ENCODE measurements at places on chromosomes 16 and 17. TPM values are rescaled to one million over a fixed set of nuclear protein-coding genes. Genes with fewer than 3 reads are reported as not detected.

DNA sequence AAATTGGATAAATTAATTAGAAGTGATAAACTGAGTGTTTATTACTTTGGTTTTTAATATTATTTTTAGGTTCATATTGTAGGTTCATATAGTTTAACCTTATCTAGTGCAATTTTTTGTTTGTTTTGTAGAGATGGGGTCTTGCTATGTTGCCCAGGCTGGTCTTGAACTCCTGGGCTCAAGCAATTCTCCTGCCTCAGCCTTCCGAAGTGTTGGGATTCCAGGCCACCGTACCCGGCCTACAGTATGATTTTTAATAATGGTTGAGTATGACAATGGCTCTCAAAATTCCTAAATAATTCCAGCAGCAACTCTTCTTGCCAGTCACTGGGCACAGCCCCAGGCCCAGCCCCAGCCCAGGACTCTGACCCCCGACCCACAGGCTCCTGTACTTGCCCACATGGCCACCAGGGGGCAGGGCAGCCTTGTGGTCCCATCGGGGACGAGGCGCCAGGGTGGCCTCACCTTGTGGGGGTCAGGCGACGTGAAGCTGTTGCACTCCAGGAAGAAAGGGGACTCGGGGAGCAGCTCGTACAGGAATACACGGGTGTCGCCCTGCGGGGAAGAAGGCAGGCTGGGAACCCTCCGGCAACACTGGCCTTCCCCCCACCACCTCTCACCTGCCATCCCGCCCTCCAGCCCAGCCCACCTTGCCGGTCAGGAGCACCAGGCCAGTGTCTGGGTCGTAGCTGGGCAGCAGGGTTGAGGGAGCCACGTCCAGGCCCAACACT lies 7.9 kb upstream of the PAM16 start:
- H3K27ac ChIP-seq = peak overlapping the region; percentile 74
- peaks cover 4% of the 10 kb centered on the region for H3K4me1 ChIP-seq
- peak; percentile 61 for DNase-seq
- H3K36me3 ChIP-seq = peaks cover 60% of the 10 kb centered on the region
- H3K4me3 ChIP-seq = no peak overlapping the region

GRCh38 chr16:85631802-85632393 lies 18.8 kb downstream of the GSE1 start:
- H3K27me3 ChIP-seq = no peaks in the 10 kb centered on the region
- no peak overlapping the region for H3K4me3 ChIP-seq
- H3K4me1 ChIP-seq = peaks cover 22% of the 10 kb centered on the region
- H3K27ac ChIP-seq = peak overlapping the region; percentile 10
- no peak for DNase-seq

GRCh38 chr17:65684631-65685030 lies 123.2 kb upstream of the AXIN2 start:
- no peak overlapping the region for H3K27ac ChIP-seq
- H3K36me3 ChIP-seq = no peaks in the 10 kb centered on the region
- H3K4me3 ChIP-seq = no peak overlapping the region

DNA sequence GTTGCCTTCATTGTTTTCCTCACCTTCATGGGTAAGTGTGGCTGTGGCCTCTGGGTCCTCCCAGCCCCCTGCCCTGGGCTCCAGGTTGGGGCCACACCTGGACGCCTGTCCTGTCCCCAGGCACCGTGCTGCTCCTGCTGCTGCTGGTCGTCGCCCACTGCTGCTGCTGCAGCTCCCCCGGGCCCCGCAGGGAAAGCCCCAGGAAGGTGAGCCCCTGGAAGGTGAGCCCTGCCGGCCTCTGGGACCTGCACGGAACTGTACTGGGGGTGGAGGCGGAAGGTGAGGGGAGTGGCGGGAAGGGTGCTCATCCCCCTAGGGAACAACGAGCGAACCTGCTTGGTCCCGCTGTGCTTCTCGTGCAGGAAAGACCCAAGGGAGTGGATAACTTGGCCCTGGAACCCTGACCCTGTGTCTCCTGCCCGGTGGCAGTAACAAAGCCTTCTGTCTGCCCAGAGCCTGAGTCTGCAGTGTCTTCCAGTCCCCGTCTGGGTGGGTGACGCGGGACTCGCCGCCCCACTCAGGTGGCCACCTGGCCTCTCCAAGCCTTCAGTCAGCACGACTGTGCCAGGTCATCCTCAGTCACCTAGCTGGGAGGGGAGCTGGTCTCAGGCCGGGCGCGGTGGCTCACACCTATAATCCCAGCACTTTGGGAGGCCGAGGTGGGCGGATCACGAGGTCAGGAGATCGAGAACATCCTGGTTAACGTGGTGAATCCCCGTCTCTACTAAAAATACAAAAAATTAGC lies 831 bp downstream of the SMIM22 start:
- no peak overlapping the region for H3K27ac ChIP-seq
- no peak for DNase-seq
- H3K36me3 ChIP-seq = peaks cover 5% of the 10 kb centered on the region

- H3K4me3 ChIP-seq = no peak overlapping the region
- H3K4me1 ChIP-seq = peaks cover 3% of the 10 kb centered on the region
- H3K27ac ChIP-seq = no peak overlapping the region
- peaks cover 2% of the 10 kb centered on the region for H3K27me3 ChIP-seq
Measured at GRCh38 chr16:57677622-57678369, 9.7 kb downstream of the ADGRG3 start.

DNA sequence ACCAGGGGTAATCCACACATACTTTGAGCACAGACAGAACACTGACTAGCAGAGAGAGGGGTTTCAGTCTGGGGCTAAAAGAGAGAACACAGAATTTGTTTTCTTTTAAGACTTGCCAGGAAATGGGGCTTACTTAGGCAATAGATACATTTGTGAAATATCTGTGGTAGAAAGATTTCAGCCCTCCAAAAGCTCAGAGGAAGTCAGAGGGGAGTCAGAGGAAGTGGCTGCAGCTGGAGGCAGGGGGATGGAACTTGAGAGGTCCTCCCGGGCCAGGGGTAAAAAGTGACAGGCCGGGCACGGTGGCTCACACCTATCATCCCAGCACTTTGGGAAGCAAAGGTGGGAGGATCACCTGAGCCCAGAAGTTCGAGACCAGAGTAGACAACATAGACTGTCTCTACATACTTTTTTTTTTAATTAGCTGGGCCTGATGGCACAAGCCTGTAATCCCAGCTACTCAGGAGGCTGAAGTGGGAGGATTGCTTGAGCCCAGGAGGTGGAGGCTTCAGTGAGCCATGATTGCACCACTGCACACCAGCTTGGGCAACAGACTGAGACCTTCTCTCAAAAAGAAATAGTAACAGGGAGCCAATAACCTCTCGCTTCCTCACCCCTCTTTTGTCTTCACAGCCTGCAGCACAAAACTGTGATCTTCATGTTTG lies 49.9 kb downstream of the NLRC5 start:
- H3K27me3 ChIP-seq = no peaks in the 10 kb centered on the region
- no peaks in the 10 kb centered on the region for H3K36me3 ChIP-seq
- H3K27ac ChIP-seq = peak overlapping the region; percentile 99

GRCh38 chr16:89786474-89787364 lies 29.7 kb downstream of the FANCA start:
- no peaks in the 10 kb centered on the region for H3K27me3 ChIP-seq
- no peaks in the 10 kb centered on the region for H3K36me3 ChIP-seq
- H3K27ac ChIP-seq = no peak overlapping the region

Gene SMIM36
- total RNA-seq = not detected

Gene PROCA1
- total RNA-seq = 17.3 TPM

Gene YWHAE
- total RNA-seq = 122 TPM

All from naive thymus-derived CD8-positive, alpha-beta T cell (primary cell).